T-helper 9 cell (primary cell): ENCODE measurements at places on chromosomes 12 and 14.

DNA sequence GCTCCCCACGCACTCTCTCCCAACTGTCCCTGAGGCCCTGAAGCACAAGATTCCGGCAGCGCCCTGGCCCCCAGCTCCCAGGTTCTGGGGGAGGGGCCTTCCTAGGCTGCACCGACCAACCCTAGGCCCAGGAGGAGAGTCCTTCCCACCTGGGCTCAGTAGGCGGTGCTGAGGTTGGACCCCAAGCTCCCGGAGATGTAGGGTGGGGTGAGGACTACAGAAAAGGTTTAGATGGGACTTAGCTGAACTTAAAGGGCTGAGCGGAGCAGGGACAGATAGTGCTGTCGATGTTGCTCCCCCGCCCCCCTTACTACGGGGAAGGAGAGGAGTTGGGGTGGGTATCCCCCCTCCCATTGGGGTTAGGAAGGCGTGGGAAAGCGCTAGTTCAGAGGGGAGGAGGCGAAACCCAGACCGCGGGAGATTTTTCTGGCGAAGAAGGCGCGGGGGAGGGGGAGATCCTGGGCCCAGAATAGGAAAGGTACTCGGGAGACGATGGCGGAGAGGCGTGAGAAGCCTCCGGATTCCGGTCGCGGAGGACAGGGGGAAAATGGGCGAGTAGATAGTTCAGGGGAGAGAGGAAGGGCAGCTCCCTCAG is 4.2 kb upstream of the BAZ2A start:
- peak; percentile 13 for DNase-seq

DNA sequence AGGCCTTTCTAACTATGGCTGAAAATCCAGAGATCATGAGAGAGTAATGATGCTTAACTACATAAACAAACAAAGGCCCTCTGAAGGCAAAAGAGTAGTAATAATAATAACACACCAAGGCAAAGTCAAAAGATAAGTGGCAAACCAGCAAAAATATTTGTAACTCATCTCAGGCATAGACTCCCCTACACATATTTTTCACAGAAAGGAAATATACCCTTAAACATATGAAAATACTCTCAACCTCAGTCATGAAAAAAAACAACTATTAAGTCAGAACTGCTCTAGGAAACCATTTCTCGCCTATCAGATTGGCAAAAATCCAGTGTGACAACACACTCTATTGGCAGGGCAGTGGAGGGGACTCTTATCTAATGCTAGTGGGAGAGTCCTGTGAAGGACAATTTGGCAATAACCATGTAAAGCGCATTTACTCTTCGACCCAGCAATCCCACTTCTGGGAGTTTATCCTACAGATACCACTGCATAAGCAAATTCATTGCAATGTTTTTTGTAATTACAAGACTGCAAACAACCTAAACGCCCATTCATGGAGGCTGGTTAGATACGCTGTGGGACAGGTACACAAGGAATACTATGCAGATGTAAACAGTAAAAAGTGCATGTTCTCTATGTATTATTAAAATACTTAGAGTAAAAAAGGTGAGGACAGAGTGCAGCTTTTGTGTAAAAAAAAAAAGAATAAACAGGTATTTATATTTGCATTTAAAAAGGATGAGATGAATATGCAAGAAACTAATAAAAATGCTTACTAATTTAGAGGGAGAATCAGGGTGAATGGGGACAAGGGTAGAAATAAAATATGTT is 26.0 kb upstream of the IL22 start:
- no peak for DNase-seq

DNA sequence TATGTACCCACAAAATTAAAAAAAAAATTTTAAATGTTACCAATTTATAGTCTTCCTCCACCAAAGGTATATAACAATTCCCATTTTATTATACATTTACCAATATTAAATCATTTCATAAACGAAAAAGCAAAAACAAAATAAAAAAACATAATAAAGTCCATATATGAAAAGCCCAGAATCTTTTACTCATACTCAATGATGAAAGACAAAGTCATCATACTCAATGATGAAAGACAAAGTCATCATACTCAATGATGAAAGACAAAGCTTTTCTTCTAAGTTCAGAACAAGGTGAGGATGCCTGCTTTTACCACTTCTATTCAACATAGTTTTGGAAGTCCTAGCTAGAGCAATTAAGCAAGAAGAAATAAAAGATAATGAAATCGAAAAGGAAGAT is 28.1 kb downstream of the TMEM116 start:
- no peak for DNase-seq

DNA sequence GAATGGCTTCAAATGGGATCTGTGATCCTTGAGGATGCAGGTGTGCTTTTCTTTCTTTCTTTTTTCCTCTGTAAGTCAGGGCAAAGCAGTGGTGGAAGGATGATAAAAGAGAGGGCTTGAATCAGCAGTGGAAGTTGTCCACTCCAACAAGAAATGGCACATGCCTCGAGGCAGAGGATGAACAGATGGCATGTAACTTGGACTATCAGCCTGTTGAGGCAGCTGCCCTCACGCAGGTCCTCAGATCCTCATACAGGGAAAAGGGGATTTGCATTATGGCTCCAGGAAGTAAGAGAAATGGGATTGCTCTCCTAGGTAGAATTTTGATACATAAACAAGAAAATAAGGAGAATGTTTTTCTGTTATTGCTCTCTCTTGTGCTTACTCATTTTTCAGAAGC is 368.0 kb downstream of the FUT8 start:
- DNase-seq, result no peak

GRCh38 chr14:96817750-96818666 is 20.8 kb downstream of the VRK1 start:
- DNase-seq, result no peak

DNA sequence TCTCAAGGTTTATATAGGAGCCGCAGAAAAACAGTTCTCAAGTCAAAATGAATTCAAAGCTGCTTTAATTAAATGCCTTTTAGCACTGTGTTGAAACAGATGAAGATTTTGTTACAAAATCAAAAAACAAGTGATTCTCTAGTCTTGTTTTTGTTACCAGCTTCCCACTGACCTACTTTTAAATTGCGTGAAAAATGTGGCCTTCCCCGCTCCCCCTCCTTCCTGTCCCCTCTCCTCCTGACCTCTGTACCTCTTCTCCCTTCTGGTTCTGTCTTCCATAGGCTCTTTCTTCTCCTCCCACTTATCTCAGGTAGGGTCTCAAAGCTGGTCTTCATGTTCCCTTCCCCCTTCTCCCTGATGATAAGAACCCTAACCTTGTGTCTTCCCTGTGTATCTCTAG is 90.0 kb upstream of the MDM1 start:
- DNase-seq, result no peak

DNA sequence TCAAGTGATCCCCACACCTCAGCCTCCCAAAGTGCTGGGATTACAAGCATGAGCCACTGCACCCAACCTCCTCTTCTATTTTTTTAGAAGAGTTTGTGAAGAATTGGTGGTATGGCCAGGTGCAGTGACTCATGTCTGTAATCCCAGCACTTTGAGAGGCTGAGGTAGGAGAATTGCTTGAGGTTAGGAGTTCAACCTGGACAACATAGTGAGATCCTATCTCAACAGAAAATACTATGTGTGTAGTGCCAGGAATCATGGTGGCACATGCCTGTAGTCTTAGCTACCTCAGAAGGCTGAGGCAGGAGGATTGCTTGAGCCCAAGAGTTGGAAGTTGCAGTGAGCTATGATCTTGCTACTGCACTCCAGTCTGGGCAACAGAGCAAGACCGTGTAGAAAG is 5.5 kb upstream of the ATF7 start:
- DNase-seq, result no peak

DNA sequence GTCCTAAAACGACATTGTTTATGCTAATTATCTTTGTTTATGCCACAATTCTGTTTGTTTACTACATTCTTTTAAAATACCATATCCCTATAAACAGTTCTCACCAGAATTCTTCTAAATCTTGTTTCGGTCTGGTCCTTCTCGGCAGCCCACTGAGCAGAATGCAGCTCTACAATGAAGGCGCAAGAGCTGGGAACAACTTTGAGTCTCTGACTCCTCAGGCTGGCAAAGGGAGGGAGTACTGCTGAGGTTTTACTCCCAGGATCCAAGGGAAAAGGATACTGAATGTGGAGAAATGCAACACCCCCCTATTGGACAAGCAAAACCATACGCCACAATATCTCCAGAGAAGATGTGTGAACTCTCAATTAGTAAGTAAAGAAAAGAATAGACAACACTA is 5.4 kb downstream of the SOX5 start:
- no peak for DNase-seq

GRCh38 chr12:57229046-57229633 is 371 bp upstream of the SHMT2 start:
- no peak for DNase-seq

- no peak for DNase-seq
These were observed 189.7 kb downstream of the ETV6 start for GRCh38 chr12:11839091-11839641.

DNA sequence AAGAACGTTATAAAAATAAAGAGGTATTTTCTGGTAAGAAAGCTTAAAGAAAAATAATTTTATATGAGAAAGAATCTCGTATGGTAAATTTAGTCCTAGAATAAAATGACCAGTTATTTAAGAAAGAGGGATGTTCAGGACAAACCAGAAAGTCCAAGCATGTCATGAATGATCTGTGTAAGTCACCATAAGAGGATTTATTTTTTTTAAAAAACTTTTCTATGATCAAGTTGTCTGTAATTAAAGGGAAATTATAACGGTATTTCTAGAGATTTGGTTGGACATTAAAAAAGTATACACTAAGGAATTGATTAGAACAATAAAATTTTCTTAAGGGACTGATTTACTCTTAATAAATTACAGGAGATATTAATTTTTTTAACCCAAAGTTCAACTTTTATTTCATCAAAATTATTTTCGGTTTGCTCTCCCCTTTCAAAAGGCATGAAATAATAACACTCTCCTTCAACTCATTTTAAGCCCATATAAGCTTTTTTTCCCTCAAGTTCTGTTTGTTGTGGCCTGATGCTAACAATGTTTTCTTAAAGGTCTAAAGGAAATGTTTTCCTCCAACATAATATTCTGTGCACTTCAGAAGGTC is 49.9 kb upstream of the CPSF6 start:
- no peak for DNase-seq

GRCh38 chr14:77667331-77667730 is 40.5 kb downstream of the ALKBH1 start:
- DNase-seq, result no peak
